ENCODE measurements at places on chromosomes 3 and 15.
A peak's percentile ranks its signal among the peaks of the same experiment; 100 is the strongest.

DNA sequence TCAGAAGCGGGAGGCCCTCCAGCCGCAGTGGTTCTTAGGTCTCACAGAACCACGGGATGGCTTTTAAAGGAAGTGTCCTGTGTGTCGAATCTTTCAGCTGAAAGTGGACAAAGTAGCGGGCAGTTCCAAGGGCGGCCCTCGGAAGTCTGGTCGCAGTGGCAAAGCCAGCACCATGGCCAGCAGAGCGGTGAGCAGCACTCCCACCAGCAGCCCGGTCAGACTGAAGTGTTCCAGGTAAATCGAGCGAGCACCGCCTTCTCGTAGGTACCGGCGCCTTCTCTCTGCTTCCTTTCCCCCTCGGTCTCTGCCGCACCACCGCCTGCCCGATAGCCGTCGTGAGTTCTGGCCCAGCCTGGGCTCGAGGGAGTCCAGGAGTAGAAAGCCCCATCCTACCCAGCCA, 103.6 kb upstream of the ABHD17C start:
- no peak for DNase-seq

DNA sequence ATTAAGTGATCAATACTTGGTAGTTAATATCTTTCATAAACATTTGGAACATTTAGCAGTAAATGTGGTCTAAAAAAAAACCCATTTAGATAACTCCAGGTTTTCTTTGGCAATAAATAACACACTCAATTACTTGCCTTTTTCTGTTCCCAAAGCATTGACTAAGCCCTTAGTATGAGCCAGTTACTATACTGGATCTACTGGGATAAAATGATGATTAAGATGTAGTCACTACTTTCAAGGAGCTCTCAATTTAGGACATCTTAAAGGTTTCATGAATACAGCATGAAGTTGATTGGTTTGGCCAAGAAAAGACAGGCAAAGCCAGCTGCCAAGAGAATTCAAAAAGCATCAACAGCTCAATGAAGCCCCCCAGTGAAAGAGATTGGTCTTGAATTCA, 250.9 kb downstream of the EPHA3 start:
- DNase-seq, result no peak

DNA sequence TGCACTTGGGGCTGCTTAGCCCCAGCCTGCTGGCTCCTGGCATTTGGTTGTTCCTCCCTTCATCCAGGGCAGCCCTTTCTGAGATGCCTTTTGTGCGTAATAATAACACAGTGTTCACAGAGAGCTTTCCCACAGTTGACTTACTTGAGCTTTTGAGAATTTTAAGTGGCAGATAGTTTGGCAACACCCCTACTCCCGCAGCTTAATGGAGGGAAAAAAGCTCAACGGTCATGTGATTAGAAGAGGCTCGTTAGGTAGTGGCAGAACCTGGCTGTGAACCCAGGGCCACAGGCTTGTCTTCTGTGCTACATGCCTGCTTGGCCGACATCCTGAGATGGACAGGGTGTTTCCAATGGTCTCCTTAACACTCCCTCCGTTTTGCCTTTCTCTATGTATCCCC, 4.7 kb downstream of the KBTBD13 start:
- DNase-seq, result no peak

GRCh38 chr3:156551746-156552145, 3.2 kb downstream of the SSR3 start:
- DNase-seq, result no peak

- DNase-seq, result no peak
Observed at GRCh38 chr3:21174461-21174860, 576.5 kb downstream of the ZNF385D start.

DNA sequence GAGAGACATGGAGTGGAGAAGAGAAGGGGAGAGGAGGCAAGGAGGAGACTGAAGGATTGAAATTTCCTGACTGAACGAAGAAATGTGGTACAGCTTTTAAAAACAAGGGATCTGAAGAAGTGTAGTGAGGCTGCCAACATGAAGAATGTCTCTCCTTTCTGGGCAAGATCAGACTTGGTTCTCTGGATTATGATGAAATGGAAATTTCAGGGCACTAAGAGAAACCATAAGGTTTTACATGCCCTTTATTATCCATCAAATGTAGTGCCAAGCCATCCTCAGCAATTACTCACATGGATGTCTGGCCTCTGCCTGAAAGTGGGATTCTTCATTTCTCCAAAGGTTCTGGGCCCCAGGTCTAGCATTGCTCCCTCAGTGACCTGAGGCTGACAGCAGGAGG, 77.6 kb upstream of the CCDC80 start:
- DNase-seq, result no peak

DNA sequence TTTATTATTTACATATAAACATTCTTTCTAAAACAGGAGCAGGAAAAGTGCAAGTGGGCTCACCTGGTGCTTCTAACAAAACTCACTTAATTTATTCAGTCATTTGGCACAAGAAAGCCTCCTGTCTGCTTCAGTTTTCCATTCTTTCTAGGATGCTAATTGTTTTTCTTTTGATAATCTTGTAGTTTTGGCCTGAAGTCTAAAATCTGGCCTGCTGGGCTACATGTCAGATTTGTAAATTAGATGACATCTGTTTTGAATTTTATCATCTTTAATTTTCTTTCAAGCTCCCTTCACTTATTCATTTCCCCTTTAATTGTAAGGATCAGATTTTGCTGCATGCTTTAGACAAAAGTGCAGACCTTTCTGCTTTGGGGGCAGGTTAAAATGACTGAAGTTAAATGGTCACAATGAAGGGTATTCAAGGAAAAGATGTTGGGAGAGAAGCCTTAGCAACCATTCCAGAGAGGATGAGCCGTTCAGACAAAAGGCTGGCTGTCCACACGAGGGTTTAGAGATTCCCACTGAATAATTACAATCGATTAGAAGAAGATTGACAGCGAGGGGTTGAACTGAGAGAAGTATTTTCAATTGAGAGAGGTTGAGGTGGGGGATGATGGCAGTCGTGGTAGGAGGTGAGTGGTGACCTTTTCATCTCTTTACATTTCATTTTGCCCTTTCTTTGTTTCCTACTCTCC, 59.9 kb upstream of the PTX3 start:
- no peak for DNase-seq

DNA sequence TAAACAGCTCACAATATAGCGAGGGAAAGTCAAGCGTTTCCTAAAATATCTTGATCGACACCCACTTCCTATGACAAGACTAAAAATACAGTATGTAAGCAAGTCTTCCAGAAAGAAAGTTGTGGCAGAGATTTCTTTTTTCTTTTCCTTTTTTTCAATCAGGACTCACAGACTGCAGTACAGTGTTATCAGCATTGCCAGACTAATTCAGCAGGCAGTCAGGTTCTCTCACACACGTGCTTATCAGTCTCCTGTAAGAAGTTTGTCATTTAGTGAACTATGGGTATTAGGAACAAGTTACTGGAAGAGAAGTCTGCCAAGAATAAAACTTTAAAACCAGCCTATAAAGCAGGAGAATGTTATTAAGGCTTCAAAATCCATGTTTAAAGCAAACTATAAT, 32.8 kb upstream of the ZNF385D start:
- no peak for DNase-seq

- no peak for DNase-seq
Observed at GRCh38 chr3:123751433-123751832, 132.7 kb downstream of the MYLK start.

GRCh38 chr3:71062952-71063772, 520.4 kb downstream of the FOXP1 start:
- DNase-seq, result peak; percentile 28

- no peak for DNase-seq
Observed at GRCh38 chr3:120636795-120637401, 40.8 kb downstream of the NDUFB4 start.

GRCh38 chr3:123031051-123031450, 3.5 kb upstream of the SEMA5B start:
- DNase-seq, result no peak

- no peak for DNase-seq
Observed at GRCh38 chr3:4985330-4986174, 6.3 kb downstream of the BHLHE40 start.

DNA sequence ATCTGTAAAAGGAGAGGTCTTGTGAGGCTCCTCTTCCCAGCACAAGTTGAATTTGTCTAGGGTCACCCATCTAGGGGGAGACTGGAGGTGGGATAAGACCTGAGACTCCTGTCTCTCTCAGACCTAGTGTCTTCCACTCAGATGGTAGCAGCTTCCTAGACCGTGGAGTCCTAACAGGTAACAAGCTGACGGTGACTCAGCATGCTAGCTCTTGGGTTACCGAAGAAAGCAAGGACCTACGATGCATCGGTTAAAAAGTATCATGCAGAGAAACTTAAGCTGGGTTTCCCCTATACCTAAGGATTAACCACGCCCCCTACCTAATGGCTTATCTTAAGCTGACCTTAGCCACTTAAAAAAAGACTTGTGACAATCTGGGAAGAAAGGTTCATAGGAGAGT, 7.6 kb downstream of the LRRN1 start:
- no peak for DNase-seq

GRCh38 chr3:148718982-148719862, 21.5 kb downstream of the AGTR1 start:
- no peak for DNase-seq

DNA sequence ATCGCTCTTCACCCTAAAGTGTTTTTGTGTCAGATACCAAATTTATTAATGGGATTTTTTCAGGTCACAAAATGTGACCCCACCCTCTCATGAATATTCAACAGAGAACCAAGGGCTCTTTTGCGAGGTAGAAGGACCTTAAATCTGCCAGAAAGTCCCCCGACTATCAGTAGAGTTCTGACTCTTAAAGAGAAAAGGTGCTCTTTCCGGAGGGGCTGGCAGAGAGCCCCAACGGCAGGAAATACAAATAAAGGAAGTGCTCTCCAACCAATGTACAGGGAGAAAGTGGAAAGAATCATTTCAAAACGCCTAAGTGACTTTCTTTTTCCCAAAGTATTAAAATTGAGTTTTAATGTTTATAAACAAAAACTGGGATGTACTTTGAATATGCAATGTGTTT, 517.2 kb downstream of the FOXP1 start:
- DNase-seq, result peak; percentile 40

DNA sequence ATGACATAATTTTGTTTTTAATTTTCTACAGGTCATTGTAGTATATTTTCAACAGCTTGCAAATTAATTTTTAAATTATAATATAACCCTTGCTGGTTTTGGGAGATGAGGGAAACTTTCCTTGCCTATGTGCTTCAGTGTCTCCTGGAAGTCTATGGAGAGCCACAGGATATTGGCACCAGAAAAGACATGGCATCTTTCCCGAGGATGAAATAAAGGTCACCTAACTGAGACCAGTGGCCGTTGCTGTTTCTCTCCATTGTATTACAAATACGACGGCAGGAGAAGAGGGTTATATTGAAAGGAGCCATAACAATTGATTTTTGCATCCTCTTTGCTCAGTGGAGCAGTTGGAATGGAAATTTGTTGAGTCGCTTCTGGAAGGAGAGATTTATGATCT, 19.9 kb upstream of the AQP9 start:
- no peak for DNase-seq

DNA sequence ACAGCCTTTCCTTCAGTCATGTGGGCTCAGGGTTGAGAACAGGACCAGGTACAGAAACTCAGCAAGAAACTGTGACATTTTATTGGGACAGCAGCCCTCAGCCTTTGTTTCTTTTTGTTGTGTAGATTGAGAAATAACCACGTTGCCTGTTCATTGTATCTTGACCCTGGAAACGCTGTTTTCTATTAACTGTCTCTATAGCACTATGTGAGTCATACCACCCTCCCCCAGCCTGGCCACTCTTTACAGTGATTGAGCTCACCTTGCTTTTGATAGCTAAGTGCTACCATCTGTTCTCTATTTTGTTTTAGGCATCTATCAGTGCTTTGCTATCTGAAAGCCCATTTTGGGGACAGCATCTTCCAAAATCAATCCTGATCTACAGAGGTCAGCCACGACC, 127.9 kb downstream of the CD47 start:
- DNase-seq, result no peak

GRCh38 chr3:113714702-113715101, 18.3 kb upstream of the USF3 start:
- no peak for DNase-seq

GRCh38 chr3:109178708-109179107, 42.2 kb downstream of the C3orf85 start:
- no peak for DNase-seq

GRCh38 chr15:82739086-82739485, 29.4 kb upstream of the AP3B2 start:
- DNase-seq, result no peak

GRCh38 chr3:46407970-46408369, 911 bp downstream of the CCRL2 start:
- DNase-seq, result no peak

GRCh38 chr3:71355862-71356261, 227.7 kb downstream of the FOXP1 start:
- peak; percentile 53 for DNase-seq

- no peak for DNase-seq
Observed at GRCh38 chr15:63836579-63836978, 2.8 kb upstream of the HERC1 start.

Measured in activated naive CD4-positive, alpha-beta T cell treated with Interleukin-2 at 50 U/mL for 16 hours (primary cell).